A549 treated with DMSO at 1 μM for 4 hours (cell line): ENCODE measurements at places on chromosomes 12 and 14. TPM values are rescaled to one million over a fixed set of nuclear protein-coding genes. Genes with fewer than 3 reads are reported as not detected.

The PDZRN4 gene
- total RNA-seq: not detected in 5 replicates

The TC2N gene
- 0.57 to 1.1 TPM (median 0.66 TPM) in 5 replicates for total RNA-seq

The CPNE6 gene
- not detected in 5 replicates for total RNA-seq

The DIO2 gene
- 9.8 to 15.2 TPM (median 12.8 TPM) in 5 replicates for total RNA-seq

The POLE2 gene
- 12.4 to 15.2 TPM (median 14.3 TPM) in 5 replicates for total RNA-seq

The RHOF gene
- 159 to 191 TPM (median 184 TPM) in 5 replicates for total RNA-seq

The RASSF3 gene
- total RNA-seq: 28.3 to 39.5 TPM (median 33.2 TPM) in 5 replicates

The UBE3B gene
- 10.5 to 15.9 TPM (median 15.3 TPM) in 5 replicates for total RNA-seq

The SPATA7 gene
- total RNA-seq: 3.7 to 5.4 TPM (median 4.4 TPM) in 5 replicates

The LTB4R2 gene
- 2.4 to 5.7 TPM (median 4.7 TPM) in 5 replicates for total RNA-seq

The ANKRD33 gene
- 0.05 to 0.06 TPM in 2 of 5 replicates, not detected in the others for total RNA-seq

The TEDC1 gene
- total RNA-seq: 30.6 to 51.7 TPM (median 41.9 TPM) in 5 replicates

The PRMT5 gene
- 109 to 127 TPM (median 119 TPM) in 5 replicates for total RNA-seq

The CLMN gene
- total RNA-seq: 4.3 to 6.2 TPM (median 5.8 TPM) in 5 replicates

The ZFHX2 gene
- 0.36 to 1.7 TPM (median 1.5 TPM) in 5 replicates for total RNA-seq

The ITFG2 gene
- total RNA-seq: 13.7 to 18.8 TPM (median 16.9 TPM) in 5 replicates

The ABCC9 gene
- 0.01 TPM in 2 of 5 replicates, not detected in the others for total RNA-seq

The TSHR gene
- total RNA-seq: not detected in 5 replicates

The PZP gene
- not detected in 5 replicates for total RNA-seq

The ERBB3 gene
- 1.2 to 1.8 TPM (median 1.3 TPM) in 5 replicates for total RNA-seq

The CLEC4D gene
- total RNA-seq: not detected in 5 replicates

The RD3L gene
- not detected in 5 replicates for total RNA-seq

The ARHGEF25 gene
- 5.6 to 6.9 TPM (median 6.1 TPM) in 5 replicates for total RNA-seq

The WNT1 gene
- 0.08 TPM in 1 of 5 replicates, not detected in the others for total RNA-seq

The RNF212B gene
- total RNA-seq: not detected in 5 replicates

The FIGNL2 gene
- 0.20 to 0.38 TPM (median 0.22 TPM) in 5 replicates for total RNA-seq

The MYO1H gene
- not detected in 5 replicates for total RNA-seq

The ATF1 gene
- 39.0 to 53.9 TPM (median 43.7 TPM) in 5 replicates for total RNA-seq

The ACRBP gene
- total RNA-seq: 0.21 to 0.34 TPM (median 0.23 TPM) in 3 of 5 replicates, not detected in the others
